ENCODE measurements at places on chromosomes 7 and 10.

DNA sequence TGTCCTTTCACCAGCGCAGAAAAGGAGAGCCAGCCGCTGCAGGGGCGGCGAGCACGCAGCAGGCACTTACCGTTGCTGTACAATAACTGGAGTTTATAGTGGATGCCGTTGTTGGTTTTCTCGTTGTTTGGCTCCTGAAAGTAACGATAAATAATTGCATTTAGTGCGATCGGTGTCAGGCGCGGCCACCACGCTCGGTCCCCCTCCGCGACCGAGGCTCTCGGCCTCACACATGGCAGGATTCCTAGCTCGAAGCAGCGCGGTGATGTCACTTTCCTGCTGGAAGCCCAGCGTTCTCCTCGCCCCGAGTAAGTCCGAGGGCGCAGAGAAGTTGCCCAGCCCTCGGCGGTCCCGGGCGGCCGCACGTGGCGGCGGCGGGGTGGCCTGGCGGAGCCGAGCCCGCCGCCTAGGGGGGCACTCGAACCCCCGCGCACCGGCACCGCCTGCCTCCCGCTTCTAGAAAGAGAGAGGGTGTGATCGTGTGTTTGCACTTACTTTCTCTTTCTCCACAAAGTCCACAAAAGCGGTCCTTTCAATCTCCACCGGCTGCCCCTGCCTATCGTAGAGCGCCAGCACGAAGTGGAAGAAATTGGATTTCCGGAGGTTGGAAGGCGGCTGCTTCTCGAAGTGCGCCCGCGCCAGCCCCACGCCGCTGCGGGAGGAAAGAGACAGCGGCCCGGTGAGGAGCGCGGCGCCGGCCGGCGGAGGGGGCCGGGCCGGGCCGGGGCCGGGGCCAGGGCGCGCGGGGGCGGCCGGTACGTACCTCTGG lies 1.0 kb downstream of the EBF3 start:
- no peak for DNase-seq

- DNase-seq: no peak
Measured at GRCh38 chr7:92644406-92645113, 54.4 kb upstream of the FAM133B start.

DNA sequence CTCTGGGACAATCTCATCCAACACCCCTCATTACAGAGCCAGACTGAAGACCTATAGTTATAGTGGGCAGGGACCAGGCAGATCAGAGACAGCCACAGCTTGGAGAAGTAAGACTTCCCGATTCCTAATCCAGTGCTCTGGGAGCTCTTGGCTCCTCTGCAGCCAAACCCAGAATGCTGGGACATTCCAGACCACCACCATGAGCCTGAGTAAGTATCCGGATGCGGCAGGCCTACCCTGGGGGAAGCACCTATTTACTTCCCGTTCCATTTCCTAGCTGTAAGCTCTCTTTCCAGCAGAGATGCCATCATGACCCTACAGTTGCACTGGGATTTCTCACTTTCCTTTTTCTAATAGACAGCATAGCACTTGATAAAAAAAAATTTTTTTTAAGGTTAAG lies 16.4 kb downstream of the HIP1 start:
- no peak for DNase-seq

DNA sequence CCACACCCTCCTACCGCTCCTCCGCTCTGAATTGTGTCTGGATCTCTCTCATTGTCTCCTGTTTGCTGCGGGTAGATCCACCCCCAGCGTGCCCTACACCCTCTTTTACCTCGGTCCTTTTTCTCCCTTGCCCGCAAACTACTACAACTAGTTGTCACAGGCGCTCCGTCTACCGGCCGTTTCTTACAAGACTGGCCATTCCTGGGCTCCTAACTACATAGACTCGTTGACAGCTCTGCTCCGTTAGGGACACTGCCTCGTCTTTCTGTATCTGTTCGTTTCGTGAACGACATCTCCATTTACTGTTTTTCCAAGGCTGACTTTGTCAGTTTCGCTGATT lies 786 bp downstream of the TAF3 start:
- peak; percentile 19 for DNase-seq

GRCh38 chr7:16203065-16203464 lies 218.3 kb downstream of the CRPPA start:
- no peak for DNase-seq

- DNase-seq: no peak
Measured at GRCh38 chr10:58019863-58020537, 247.7 kb downstream of the IPMK start.

- DNase-seq: peak; percentile 95
Measured at GRCh38 chr7:73667344-73668102, at the start of gene VPS37D. VPS37D (plus strand) TSS chr7:73667831; CDS start chr7:73667959, 128 bp downstream.

- DNase-seq: no peak
Measured at GRCh38 chr7:16034353-16034752, 347.9 kb upstream of the MEOX2 start.

DNA sequence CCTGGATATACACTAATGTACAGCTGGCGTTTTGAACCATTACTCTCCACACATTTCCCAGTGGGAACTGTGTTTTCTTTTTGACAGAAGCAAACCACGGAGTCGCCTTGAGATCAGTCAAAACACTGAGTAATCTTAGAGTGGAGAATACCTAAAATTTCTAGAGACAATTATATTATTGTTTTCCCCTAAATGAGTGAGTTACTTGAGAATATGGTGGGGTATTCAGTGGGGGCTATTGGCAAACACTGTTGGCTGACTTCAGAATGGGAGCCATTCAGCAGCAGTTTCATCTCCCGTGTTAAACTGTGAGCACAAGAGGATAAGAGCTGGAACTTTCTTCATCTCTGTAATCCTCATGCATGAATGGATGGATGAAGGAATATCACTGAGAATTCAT lies 6.2 kb downstream of the IL2RA start:
- no peak for DNase-seq

GRCh38 chr7:45219130-45219529 lies 61.5 kb downstream of the RAMP3 start:
- no peak for DNase-seq

DNA sequence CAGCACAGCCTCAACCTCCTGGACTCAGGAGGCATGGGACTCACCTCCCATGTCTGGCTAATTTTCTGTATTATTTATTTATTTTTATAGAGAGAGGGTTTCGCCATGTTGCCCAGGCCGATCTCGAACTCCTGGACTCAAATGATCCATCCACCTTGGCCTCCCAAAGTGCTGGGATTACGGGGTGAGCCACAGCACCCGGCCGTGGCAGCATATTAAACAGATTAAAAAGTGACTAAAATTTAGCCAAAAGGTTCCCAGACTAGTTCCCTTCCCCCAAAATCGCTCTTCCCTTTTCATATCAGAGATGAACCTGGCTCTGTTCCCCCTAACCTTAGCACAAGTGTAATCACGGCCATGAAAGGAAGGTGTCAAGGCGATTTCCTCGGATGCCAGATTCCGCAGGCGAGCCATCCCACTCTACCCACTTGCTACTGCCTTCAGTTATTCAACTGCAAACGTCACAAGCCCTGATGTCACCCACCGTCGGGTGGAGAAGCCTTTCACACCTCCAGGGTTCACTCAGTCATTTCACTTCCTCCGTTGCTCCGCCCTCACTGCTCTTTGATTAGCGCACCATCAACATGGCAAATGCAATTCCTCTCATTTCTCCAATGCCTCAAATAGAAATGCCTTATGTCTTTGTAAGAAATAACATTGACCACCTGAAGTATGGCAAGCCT lies 104.7 kb upstream of the RHEB start:
- DNase-seq: no peak

All from CD4-positive, alpha-beta T cell treated with Interleukin-6 for 4 hours (primary cell).